ENCODE measurements at places on chromosomes 3 and 15.
A peak's percentile ranks its signal among the peaks of the same experiment; 100 is the strongest.

- no peak overlapping the region for H3K27ac ChIP-seq
- no peaks in the 10 kb centered on the region for H3K27me3 ChIP-seq
- DNase-seq: no peak
- H3K4me1 ChIP-seq: no peaks in the 10 kb centered on the region
- no peak overlapping the region for H3K4me3 ChIP-seq
Measured at GRCh38 chr3:85159376-85159775, 200.6 kb downstream of the CADM2 start.

DNA sequence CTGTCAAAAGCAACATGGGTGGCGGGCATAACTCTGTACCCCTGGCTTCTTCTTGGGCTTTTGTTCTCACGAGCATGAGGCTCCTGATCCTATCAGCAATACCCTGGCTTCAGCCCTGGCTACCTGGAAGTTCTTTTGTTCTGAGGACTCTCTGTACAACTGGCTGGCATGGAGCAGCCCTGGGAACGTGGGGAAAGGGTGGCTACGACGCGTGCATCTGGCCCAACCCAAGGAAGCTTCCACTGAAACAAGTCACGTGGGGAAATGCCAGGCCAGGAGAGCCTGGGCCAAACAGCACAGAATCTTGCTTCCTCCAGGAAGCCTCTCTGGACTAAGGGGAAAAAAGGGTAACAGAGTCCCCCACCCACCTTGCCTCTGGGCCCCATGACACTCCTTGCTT lies 22.7 kb upstream of the ATP2B2 start:
- no peak for DNase-seq
- H3K4me1 ChIP-seq: no peaks in the 10 kb centered on the region
- H3K4me3 ChIP-seq: no peak overlapping the region
- peak overlapping the region; percentile 6 for H3K27ac ChIP-seq
- no peaks in the 10 kb centered on the region for H3K36me3 ChIP-seq

DNA sequence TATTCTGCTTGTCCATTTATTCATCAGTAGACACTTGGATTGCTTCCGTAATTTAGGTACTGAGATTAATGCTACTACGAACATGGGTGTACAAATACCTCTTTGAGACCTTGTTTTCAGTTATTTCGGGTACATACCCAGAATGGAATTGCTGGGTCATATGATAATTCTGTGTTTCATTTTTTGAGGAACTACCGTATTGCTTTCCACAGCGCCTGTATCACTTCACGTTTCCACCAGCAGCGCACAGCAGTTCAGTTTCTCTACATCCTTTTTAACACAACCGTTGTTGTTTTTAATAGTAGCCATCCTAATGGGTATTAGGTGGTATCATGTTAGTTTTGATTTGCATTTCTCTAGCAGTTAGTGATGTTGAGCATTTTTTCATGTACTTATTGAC lies 9.5 kb downstream of the PAK2 start:
- H3K36me3 ChIP-seq: peaks cover 63% of the 10 kb centered on the region
- H3K4me1 ChIP-seq: peaks cover 23% of the 10 kb centered on the region
- no peaks in the 10 kb centered on the region for H3K27me3 ChIP-seq
- no peak overlapping the region for H3K4me3 ChIP-seq
- H3K27ac ChIP-seq: no peak overlapping the region

- no peak for DNase-seq
- H3K4me1 ChIP-seq: peaks cover 2% of the 10 kb centered on the region
- no peaks in the 10 kb centered on the region for H3K27me3 ChIP-seq
- no peak overlapping the region for H3K4me3 ChIP-seq
- no peak overlapping the region for H3K27ac ChIP-seq
Measured at GRCh38 chr3:105584003-105584790, 217.5 kb downstream of the ALCAM start.

DNA sequence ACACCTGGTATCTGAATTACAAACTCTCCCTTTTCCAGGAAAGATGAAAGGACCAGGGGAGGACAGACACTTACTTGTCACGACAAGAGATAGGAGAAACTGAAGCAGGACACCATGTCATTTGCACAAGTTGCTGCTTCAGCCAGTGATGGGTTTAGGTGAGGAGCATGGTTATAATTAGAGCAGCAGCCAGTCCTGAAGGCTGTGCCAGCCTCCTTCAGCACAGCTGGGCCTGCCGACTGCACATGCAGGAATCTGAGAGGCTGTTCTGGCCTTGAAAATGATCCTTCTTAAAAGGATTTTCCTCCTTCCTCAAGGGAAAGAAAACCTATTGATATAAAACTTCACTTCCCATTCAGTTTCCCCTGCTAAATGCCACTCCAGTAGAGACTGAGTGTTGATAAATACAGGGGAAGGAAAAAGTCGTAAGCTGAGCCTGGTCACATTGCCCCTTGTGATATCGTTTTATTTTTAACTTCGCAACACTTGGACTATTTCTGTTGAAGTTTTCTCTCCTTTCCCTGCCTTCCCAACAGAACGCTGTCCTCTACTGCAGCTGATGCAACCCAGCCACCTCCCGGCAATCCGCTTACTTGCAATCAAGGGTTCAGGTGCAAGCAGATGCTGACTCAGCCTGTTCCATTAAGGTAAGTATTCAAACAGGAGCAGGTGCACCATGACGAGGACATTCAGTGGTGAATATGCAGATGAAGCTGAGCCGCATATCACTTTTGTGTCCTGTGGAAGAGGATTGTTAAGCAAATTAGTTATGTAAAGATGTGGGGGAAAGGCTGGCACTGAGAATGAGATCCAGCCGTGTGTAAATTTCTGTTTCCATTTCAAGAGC lies at the start of gene FBXO40:
Gene FBXO40, plus strand, starts transcription at position 524 of the 847 bp plus-strand sequence. CDS start 27,197 bp downstream, outside the sequence.
- no peaks in the 10 kb centered on the region for H3K36me3 ChIP-seq
- H3K4me1 ChIP-seq: no peaks in the 10 kb centered on the region
- no peak within 1 kb of the TSS for H3K27ac ChIP-seq
- H3K27me3 ChIP-seq: peaks cover 4% of the 10 kb centered on the region
- DNase-seq: no peak
- no peak within 1 kb of the TSS for H3K4me3 ChIP-seq

DNA sequence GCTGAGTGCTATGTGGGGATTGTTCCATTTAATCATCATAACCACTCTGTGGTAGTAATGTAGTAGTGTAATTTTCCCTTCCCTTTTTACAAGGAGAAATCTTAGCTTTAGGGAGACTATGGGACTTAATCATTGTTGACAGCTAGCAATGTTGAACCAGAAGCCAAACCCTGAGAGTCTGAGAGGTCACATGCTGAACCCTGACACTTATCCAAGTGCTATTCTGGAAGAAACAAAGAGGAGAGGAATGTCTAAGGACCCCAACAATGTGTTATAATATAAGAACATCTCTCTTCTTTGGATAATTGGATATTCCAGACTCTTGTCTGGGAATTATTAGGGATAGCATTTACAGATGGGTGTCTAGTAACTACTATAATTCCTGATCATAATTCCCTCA lies 58.4 kb downstream of the GAP43 start:
- DNase-seq: no peak
- H3K36me3 ChIP-seq: no peaks in the 10 kb centered on the region
- H3K27me3 ChIP-seq: peaks cover 40% of the 10 kb centered on the region
- no peaks in the 10 kb centered on the region for H3K4me1 ChIP-seq

DNA sequence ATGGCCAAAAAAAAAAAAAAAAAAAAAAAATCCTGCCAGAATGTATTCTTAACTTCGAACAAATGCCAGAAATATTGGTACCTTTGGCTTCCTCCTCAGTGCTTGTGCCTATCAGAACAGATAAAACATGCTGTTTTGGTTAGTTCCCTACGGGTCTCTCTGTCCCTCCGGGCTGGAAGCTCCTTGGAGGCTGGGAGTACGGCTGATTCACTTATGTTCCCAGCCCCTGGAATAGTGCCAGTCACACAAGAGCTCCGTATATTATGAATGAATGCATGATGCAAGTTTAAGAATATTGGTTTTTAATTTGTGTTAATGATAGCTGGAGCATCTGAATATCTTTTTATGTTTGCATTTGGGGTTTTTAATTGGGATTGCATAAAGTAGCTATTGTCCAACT lies 44.0 kb downstream of the NR2F2 start:
- H3K36me3 ChIP-seq: no peaks in the 10 kb centered on the region
- H3K4me1 ChIP-seq: no peaks in the 10 kb centered on the region
- no peak overlapping the region for H3K4me3 ChIP-seq

- H3K4me1 ChIP-seq: no peaks in the 10 kb centered on the region
- no peak overlapping the region for H3K27ac ChIP-seq
- H3K36me3 ChIP-seq: no peaks in the 10 kb centered on the region
- no peak overlapping the region for H3K4me3 ChIP-seq
- DNase-seq: no peak
Measured at GRCh38 chr3:109095166-109095565, 22.8 kb downstream of the MORC1 start.

GRCh38 chr15:69082021-69082502 lies 67.6 kb downstream of the NOX5 start:
- DNase-seq: no peak
- H3K4me1 ChIP-seq: peaks cover 4% of the 10 kb centered on the region
- H3K36me3 ChIP-seq: no peaks in the 10 kb centered on the region

- no peaks in the 10 kb centered on the region for H3K27me3 ChIP-seq
- no peaks in the 10 kb centered on the region for H3K36me3 ChIP-seq
- no peak for DNase-seq
Measured at GRCh38 chr3:168073842-168074605, 21.7 kb downstream of the GOLIM4 start.

DNA sequence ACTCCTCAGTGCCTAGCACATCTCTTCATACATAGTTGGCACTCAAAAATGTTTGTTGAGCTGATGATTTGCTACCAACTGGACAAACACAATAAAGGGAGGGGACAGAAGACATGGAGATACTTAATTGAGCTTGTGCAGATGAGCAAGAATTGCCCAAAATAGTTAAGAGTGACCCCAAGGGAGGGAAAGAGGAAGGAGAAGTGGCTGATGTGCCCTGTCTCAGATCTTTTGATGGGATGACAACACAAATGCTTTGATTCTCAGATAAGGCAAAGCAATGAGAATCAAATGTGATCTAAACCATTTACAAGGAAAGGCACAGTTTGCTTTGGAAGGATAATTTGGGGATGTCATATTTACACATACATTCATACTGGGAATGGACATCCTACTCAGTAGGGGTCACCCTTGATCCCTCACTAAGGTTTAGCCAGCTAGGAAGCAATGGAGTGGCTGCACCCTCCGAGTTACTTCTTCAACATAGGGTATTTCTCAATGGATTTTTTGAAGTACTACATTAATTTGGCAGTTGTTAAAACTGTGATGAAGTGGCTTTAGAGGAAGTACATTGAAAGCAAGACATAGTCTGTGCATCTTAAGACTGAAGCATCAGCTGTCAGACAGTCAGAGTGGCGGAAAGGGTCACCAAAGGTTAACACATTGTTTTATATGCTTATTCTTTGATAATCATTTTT lies 21.9 kb upstream of the SSR3 start:
- peaks cover 24% of the 10 kb centered on the region for H3K27me3 ChIP-seq
- no peaks in the 10 kb centered on the region for H3K4me1 ChIP-seq
- H3K4me3 ChIP-seq: no peak overlapping the region
- DNase-seq: no peak

- no peaks in the 10 kb centered on the region for H3K4me1 ChIP-seq
- peaks cover 3% of the 10 kb centered on the region for H3K27me3 ChIP-seq
- H3K4me3 ChIP-seq: no peak overlapping the region
- no peak for DNase-seq
- no peak overlapping the region for H3K27ac ChIP-seq
Measured at GRCh38 chr3:160127308-160127707, 97.9 kb upstream of the C3orf80 start.

DNA sequence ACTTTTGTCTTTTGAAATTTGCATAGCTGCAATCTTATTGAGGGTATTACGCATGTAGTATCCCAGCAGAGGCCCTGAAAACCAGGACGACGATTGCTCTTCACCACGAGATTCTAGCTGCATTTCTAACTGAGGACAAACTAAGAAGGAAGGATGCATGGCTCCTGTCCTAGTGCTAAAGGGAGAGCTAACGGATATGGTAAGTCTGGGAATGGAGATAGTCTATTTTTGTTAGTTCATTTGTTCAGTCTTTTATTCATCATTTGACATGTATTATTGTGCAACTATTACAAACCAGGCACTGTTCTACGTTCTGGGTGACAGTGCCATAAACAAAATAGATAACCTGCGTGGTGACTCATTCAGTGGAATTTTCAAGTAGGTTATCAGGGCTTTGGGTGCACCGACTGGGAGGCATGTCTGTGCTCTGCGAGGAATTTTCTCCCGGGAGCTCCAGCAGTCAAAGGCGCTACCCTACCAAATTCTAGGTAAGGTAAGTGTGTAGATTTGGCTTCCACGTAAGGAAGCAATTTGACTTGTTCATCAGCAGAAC lies 51.9 kb upstream of the ETV5 start:
- H3K4me1 ChIP-seq: no peaks in the 10 kb centered on the region
- H3K27ac ChIP-seq: no peak overlapping the region
- no peak for DNase-seq
- H3K4me3 ChIP-seq: no peak overlapping the region

DNA sequence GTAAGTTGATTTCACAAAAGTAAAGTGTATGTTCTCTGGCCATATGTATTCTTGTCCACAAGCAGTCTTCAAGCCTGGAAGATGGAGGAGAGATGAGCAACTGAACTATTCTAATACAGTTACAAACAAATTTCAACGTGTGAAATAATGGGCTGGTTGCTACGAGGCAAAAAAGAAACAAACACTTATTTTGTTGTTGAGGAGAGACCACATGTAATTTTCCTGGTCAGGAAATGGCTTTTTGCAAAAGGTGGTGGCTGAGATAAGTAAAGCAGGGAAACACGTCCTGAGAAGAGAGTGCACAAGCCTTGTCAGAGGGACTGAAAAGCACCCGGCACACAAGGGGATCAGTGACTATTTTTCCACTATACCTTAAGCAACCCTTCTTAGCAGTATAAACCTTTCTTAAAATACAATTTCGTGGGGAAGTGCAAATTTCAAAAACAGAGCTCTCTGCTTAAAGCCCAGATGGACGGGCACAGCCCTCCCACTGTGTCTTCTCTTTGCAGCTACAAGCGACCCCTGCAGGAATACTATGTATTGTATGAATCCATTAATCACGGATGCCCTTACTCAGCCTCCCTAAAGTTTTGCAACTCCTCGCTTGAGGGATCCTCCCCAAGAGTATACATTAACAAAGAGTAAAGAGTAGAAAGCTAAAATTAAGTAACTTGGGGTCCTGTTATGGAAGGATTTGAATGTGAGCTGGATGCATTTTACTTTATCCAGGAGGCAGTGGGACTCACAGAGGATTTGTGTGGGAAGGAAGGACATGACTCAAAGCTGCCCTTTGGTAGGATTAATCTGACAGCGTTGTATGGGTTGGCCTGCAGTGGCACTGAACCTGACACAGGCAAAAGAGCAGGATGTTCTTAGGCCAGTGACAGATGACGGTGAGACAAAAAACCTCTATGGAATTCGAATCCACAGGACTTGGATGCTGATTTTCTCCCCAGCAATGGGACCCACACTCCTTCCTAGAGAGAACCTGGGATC lies 253.7 kb downstream of the IL5RA start:
- H3K27ac ChIP-seq: peak overlapping the region; percentile 7
- no peaks in the 10 kb centered on the region for H3K36me3 ChIP-seq
- peaks cover 4% of the 10 kb centered on the region for H3K27me3 ChIP-seq
- no peak for DNase-seq

- DNase-seq: no peak
- H3K27ac ChIP-seq: no peak overlapping the region
- H3K27me3 ChIP-seq: no peaks in the 10 kb centered on the region
- H3K4me3 ChIP-seq: no peak overlapping the region
Measured at GRCh38 chr3:178200316-178200715, 335.9 kb upstream of the KCNMB2 start.

- no peak for DNase-seq
- H3K27ac ChIP-seq: peak overlapping the region; percentile 61
- H3K36me3 ChIP-seq: peaks cover 28% of the 10 kb centered on the region
- H3K4me1 ChIP-seq: peaks cover 99% of the 10 kb centered on the region
- H3K4me3 ChIP-seq: no peak overlapping the region
Measured at GRCh38 chr3:51678186-51678585, 7.1 kb downstream of the TEX264 start.

Data from naive thymus-derived CD8-positive, alpha-beta T cell (primary cell).